ENCODE measurements at places on chromosomes 6 and 20. TPM values are rescaled to one million over a fixed set of nuclear protein-coding genes. Genes with fewer than 3 reads are reported as not detected.

- H3K4me3 ChIP-seq: no peak overlapping the region
- H3K36me3 ChIP-seq: no peaks in the 10 kb centered on the region
- no peaks in the 10 kb centered on the region for H3K4me1 ChIP-seq
- H3K27ac ChIP-seq: no peak overlapping the region
Measured at GRCh38 chr6:54267798-54268197, 40.4 kb upstream of the TINAG start.

DNA sequence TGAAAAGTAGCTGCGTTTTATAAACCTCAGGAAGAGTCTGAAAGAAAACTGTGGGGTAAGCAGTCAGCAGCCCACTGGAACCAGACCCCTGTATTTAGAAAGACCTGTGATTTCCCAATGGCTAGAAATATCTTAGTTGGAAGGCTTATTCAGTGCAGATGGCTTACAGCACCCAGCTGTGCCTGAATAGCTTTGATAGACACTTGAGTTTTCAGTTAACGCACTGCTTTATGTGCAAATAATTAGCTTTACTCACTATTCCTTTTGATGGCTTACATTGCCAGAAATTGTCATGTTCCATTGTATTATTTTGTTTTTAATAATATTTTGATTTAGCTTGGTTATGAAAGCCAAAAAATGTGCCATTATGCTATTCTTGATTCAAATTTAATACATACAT, 465.3 kb upstream of the SYNCRIP start:
- DNase-seq: peak; percentile 2
- no peak overlapping the region for H3K27ac ChIP-seq
- H3K4me3 ChIP-seq: no peak overlapping the region
- no peaks in the 10 kb centered on the region for H3K36me3 ChIP-seq

DNA sequence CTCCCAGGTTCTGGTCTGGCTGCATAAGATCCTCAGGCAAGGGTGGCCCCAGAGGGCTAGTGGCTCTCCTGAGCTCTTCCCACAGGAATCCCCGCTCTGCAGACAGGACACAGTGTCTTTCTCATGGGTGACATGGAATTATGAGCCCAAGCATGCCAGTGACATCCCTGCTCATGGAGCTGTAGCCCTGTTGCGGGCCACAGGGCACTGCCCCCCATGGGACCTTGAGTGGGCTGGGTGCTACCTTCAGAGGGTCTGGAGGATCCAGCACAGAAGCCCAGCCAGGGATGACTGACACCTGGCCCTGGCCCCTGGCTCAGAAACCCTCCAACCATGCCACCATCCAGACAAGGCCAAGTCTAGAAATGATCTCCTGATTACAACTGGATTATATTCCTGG, 657.5 kb upstream of the DEFB115 start:
- H3K27ac ChIP-seq: no peak overlapping the region
- no peaks in the 10 kb centered on the region for H3K4me1 ChIP-seq
- H3K4me3 ChIP-seq: no peak overlapping the region
- no peak for DNase-seq
- no peaks in the 10 kb centered on the region for H3K36me3 ChIP-seq
- H3K27me3 ChIP-seq: no peaks in the 10 kb centered on the region

DNA sequence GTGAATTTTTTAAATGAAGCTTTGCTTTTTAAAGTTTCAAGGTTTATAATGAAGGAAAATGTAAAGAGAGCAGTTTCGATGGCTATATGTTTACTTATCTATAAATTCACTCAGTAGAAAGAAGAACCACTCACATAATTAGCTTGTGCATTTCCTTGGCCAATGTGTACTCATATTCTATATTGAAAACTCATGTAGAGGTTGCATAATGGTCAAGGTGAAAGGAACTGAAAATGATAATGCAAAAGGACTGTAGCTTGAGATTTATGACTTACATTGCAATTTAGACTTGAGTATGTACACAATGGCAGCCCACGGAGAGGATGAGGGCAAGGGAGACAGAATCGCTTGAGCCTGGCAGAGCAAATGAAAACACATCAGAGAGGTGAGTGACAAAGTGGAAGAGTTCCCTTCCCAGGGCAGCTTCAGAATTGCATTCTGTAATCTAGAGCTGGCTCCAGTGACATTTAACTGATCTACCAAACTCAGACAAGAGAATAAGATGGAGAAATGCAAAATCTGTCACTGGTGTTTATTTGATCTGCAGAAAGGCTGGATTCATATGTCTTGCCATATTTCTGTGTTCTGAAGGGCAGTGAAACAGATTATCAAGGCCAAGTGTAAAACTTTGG, 191.8 kb downstream of the TMEM200A start:
- no peaks in the 10 kb centered on the region for H3K36me3 ChIP-seq
- no peaks in the 10 kb centered on the region for H3K4me1 ChIP-seq
- H3K27ac ChIP-seq: no peak overlapping the region
- H3K27me3 ChIP-seq: no peaks in the 10 kb centered on the region
- no peak for DNase-seq

DNA sequence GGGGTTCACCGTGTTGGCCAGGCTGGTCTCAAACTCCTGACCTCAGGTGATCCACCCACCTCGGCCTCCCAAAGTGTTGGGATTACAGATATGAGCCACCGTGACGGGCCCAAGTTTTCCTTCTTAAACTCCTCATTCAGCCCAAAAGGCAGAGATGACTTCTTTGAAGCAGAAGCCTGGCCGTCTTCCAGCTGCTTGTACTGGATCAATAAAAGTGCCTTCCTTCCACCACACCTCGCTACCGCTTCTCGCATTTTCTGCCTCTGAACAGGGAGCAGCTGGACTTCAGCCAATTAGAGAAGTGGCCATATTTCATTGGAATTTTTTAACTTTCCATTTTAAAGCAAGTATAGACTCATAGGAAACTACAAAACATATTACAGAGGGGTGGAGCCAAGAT, 241.1 kb downstream of the PREX1 start:
- H3K4me3 ChIP-seq: no peak overlapping the region
- no peaks in the 10 kb centered on the region for H3K27me3 ChIP-seq
- no peaks in the 10 kb centered on the region for H3K36me3 ChIP-seq
- H3K27ac ChIP-seq: no peak overlapping the region
- no peak for DNase-seq
- H3K4me1 ChIP-seq: peaks cover 8% of the 10 kb centered on the region

DNA sequence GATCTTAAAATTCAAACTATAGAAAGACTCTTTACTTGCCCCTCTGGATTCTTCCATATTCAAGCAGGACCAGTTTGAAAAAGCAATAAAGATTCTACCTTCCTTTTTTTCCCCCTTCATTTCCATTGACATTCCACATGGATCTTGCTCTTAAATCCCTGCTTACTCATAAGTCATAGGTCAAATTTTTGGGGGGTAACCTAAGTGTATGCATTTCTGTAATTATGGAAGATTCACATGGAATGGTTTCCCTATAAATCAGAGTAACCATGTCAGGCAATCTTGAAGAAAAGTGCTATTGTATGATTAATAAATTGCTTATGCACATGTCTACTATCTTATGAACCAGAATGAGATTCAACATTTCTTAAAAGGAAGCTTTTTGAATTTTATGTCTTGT, 551.0 kb downstream of the HAO1 start:
- no peaks in the 10 kb centered on the region for H3K27me3 ChIP-seq
- H3K36me3 ChIP-seq: no peaks in the 10 kb centered on the region
- no peaks in the 10 kb centered on the region for H3K4me1 ChIP-seq
- no peak for DNase-seq

DNA sequence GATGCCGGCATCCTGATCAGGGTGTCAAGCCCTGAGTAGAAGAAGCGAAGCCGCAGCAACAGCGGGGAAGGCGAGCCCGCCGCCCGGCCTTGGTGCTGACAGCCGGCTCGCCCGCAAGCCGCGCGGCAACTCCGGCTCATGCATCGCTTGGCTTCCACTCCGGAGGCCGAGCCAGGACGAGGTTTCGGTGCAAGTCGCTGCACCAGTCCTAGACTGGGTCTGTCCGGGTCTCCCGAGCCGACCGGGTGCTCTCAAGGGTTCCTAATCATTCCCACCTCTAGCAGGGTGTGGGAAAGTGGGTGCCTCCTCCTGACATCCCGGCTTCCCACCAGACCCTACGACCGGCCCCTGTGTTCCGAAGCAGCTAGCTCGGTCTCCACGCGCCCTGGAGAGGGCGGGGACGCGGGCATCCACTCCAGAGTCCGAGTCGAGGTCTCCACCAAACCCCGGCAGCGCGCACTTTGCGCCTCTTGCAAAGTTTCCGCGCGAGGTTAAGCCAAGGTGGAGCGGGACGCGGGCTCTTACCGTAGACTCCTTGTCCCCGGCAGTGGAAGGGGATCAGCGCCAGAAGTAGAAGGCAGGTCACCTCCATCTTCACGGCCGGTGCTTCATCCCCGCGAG, 1.4 kb downstream of the MDGA1 start:
- H3K27ac ChIP-seq: no peak overlapping the region
- H3K36me3 ChIP-seq: no peaks in the 10 kb centered on the region
- peak overlapping the region; percentile 52 for H3K4me3 ChIP-seq
- no peak for DNase-seq
- peaks cover 51% of the 10 kb centered on the region for H3K4me1 ChIP-seq

- peak; percentile 92 for DNase-seq
- H3K4me1 ChIP-seq: peaks cover 24% of the 10 kb centered on the region
- no peaks in the 10 kb centered on the region for H3K27me3 ChIP-seq
Measured at GRCh38 chr6:42783177-42783875, 1.5 kb downstream of the BICRAL start.

PSORS1C2 gene
- total RNA-seq: not detected

DNA sequence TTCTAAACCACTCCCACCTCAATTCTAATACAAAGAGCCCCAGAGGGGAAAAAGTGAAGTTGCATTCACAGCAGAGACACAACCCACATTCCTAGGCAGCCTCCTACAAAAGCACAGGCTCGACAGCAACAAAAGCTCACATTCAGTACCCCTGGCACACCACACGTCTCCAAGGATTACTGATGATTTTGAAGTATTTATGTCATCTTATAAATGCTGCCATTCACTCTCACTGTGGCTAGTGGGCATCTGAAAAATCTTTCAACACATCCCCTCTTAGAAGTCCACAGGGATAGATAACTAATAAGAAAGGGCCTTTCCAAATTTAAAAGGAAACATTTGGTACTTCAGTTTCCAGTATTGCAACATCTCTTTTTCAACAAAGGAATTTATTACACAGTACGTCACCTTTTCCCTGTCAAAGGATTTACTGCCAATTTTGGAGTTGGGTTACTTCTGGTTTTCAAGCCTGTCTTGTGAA, 146.7 kb downstream of the TASP1 start:
- no peaks in the 10 kb centered on the region for H3K4me1 ChIP-seq
- H3K4me3 ChIP-seq: no peak overlapping the region
- no peak for DNase-seq
- H3K27ac ChIP-seq: peak overlapping the region; percentile 11
- H3K27me3 ChIP-seq: no peaks in the 10 kb centered on the region

DNA sequence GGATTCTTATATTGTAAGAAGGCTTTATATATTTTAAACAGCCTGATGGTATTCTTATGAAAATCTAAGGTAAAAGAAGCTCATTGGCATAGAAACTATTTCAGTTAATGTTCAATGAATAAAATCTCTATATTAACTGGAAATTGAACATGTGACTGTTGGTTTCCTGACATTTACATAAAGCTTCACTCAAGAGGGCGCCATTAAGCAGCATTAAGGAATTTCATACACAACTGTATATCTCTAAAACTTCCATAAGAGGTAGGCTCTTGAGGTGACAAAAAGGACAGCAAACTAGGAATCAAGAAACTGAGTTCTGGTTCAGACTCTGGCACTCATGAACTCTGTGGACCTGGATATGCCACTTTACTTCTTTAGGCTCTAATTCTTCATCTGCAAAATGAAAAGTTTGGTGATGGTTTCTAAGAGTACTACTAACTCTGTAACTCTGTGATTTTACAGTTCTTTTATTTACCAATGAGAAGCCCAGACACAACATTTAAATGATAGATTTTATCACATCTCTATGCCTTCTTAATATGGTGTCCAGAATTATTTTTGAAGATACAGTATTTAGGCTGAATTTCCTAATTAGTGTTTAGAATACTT, 147.5 kb downstream of the FLRT3 start:
- no peaks in the 10 kb centered on the region for H3K27me3 ChIP-seq
- no peaks in the 10 kb centered on the region for H3K36me3 ChIP-seq
- peak overlapping the region; percentile 55 for H3K27ac ChIP-seq
- no peak for DNase-seq
- H3K4me3 ChIP-seq: no peak overlapping the region

PRR18 gene
- 5.3 TPM for total RNA-seq

IMPG1 gene
- 0.10 TPM for total RNA-seq

DNA sequence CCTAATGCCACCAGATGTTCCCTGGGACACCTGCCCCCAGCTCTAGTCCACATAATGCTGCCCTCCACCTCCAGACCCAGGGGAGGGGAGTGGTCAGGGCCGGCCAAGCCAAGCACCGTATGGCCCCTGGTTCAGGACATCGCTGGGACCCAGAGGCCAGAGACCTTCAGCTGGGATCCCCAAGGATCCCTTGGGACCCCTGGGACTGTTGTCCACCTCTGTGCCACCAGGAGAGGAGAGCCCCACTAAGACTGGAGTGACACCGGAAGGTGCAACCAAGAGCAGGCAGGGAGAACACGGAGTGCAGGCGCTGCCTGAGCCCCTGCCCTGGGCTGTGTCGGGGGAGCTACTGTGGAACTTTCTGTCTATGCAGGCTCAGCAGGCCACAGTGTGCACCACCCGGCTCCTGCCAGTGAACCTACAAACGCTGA, 43.6 kb downstream of the CTCFL start:
- H3K4me1 ChIP-seq: peaks cover 10% of the 10 kb centered on the region
- DNase-seq: no peak
- peaks cover 6% of the 10 kb centered on the region for H3K27me3 ChIP-seq
- no peaks in the 10 kb centered on the region for H3K36me3 ChIP-seq
- H3K4me3 ChIP-seq: no peak overlapping the region

ZSCAN23 gene
- total RNA-seq: 9.1 TPM

BNIP5 gene
- total RNA-seq: under 0.01 TPM

GABRR1 gene
- 0.20 TPM for total RNA-seq

Measured in spinal cord (tissue), 10 donors.